ENCODE measurements at places on chromosomes 6 and 20.

- no peak for DNase-seq
These were observed 167.5 kb upstream of the PLCB4 start for GRCh38 chr20:8901237-8902025.

DNA sequence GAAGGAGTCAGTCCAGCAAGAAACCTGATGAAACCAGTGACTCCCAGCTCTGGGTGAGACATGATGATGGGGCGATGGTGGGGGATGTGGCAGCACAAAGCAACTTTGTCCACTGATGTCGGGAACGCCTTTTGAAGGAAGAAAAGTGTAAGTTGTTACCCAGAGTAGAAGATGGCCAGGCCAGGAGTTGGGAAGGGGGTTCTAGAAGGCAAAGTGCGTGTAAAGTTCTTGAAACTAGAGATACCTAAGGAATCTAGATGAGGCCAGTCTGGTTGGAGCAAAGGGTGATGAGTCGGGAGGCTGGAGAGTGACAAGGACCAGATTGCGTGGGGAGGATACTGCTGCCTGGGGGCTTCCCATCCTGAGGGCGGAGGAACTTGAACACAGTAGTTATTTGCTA is 117.0 kb downstream of the PHACTR3 start:
- no peak for DNase-seq

DNA sequence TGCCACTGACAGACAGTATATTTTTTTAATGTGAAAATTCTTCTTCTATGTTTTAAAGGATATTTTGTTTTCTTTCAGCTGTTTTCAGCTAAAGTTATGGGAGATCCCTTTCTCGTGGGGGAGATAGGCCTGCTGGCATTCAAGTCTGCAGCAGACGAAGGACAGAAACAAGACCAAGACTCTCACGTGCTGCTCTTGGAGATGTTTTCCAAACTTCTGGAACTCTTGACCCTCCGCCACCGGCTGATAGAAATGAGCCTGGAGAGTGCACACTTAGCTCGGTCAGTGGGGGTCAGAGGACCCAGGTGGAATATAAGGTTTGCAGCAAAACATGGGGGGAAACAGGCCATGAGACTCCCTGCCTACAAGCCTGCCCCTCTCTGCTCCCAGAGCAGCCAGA is 120.5 kb downstream of the CD164 start:
- no peak for DNase-seq

DNA sequence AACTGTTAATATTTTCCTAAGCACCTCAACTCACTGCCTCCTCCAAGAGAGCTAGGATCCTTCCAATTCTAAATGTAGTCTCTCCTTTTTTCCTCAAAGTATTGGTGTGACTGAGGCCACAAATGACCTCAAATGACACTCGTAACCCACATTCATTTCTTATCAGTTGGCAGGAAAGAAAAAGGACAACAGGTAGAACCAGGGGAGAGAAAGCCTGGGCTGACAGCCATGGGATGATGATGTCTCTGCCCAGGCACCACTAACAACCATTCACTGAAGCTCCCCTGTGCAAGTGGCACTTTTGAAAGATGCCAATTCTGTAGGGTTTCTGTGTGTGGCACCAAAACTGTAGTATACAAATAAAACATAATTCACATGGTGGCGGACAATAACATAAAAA is 7.4 kb downstream of the ZBTB24 start:
- DNase-seq = no peak

- DNase-seq = no peak
These were observed 168.4 kb downstream of the DOK5 start for GRCh38 chr20:54643761-54644160.

DNA sequence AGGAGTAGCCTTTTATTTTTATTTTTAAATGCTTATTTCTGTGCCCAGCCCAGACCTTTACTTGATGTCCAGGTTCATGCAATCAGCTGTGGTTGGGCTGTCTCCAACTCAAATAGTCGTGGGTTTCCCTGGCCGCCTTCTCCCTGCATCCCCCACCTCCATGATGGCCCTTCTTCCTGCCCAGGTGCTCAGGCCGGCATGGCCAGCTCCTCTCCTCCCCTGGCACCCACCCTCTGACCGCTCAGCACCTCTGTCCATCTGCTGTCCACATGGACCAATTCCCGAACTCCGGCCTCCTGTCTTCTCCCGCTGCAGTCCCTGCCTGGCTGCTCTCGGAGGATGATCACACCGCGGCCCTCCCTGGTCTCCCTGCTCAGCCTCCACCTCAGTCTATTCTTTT is 81.2 kb upstream of the SULF2 start:
- no peak for DNase-seq

DNA sequence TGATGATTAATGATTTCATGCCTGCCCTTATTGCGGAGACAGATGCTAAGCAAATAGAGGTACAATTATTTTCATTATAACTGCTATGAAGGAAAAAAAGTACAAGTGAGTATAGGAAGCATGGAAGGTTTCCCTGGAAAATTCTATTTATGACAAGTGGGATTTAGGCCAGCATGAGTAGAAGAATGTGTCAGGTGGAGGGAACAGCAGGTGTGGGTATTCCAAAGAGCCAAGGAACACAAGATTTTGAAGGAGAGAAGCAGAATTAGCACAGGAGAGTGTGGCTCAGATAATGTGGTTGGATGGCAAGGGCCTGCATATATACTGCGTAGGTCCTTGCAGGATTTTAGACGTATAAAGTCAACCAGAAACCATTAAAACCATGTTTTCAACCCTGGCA is 11.4 kb downstream of the PLCB1 start:
- no peak for DNase-seq

Measured in WTC11 (cell line).